ENCODE measurements at places on chromosomes 1 and 21.

- no peak for DNase-seq
These were observed 42.0 kb downstream of the ELK4 start for GRCh38 chr1:205589618-205590456.

- DNase-seq, result no peak
These were observed 46.5 kb upstream of the PRELP start for GRCh38 chr1:203428981-203429599.

GRCh38 chr1:62832276-62832675 is 48.3 kb downstream of the ATG4C start:
- no peak for DNase-seq

DNA sequence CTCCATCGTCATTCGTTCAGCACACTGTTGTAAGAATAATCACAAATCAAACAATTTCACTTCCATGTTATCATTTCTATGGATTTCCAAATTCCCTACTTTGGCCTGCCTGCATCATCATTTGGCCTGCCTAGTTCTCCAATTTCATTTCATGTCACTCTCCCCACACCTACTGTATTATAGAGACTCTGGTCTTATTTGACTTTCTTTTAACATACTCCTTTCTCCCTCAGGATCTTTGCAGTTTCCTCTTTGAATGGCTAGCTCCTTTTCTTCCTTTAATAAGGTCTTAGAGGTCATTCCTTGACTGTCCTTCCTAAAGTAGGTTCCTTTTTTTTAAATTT is 36.3 kb upstream of the PODN start:
- no peak for DNase-seq

DNA sequence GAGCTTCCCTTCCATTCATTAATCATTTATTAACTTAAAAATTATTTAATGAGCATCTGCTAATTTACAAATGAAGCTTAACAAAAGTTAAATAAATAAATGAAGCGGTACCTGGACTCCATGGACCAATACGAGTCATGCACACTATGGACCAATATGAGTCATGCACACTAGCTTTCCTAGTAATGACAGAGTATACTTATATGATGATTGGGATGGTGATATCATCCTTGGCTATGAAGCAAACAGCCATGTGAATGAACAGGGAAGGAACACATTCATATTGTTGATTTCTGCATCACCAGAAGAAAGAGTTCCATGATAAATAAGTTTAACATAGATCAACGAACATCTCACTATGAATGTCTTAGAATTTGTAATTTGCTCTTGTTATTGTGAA is 109.9 kb downstream of the SPAG17 start:
- DNase-seq, result no peak

DNA sequence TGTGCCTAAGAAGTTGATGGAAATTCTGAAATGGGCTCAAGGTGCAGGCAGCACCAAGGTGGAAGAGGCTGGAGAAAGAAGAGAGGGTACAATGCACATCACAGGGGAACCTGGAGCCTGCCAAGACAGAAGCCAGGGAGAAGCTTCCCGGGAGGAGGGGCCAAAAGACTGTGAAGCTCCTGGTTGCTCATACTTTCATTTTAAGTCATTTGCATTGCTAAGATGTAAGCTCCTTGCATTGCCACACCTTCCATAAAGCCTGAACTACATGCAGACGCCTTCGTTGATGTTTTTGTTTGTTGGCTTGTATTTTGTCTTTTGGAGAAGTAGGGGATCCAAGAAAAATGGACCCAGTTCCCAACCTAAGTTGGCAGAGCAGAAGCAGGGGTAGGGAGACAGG is 69.0 kb downstream of the HMGB4 start:
- no peak for DNase-seq

DNA sequence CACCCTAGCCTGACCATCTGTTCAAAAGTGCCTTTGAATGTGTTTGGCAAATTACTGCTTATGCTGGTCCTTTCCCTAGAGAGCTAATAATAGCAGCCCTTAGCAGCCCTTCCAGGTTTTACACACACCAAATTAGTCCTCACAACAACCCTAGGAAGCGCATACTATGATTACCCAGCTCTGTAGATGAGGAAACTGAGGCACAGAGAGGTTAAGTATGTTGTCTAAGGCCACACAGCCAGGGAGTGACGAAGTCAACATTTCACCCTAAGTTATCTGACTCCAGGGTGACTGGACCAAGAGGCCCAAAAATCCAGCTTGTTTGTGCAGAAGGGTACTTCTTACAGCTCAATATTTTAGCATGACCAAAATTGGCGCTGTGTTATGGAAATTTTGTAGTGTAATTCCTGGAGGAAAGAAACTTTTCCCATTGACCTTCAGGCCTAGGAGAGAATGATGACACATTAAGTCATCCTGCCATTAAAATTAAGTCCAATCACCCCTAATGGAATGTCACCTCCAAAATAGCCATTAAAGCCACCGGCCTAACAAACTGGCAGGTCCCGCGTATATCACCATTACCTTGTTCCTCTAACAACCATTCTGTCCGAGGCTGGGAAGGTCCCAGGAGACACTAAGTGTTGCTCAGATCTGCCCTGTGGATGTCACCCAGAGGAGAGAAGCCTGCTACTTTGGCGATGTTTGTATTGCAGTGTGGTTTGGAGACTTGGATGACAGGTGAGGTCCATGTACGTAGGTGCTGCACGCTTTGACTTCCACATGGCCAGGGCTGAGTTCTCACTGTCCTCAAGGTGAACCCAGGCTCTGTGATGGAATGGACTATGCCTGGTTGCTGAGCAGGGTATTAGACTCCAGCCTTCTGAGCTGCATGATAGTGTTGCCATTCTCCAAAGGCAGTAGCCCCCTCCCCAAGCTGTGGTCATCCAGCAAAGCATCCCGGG is 258.3 kb downstream of the TOMM20 start:
- DNase-seq, result peak; percentile 22

DNA sequence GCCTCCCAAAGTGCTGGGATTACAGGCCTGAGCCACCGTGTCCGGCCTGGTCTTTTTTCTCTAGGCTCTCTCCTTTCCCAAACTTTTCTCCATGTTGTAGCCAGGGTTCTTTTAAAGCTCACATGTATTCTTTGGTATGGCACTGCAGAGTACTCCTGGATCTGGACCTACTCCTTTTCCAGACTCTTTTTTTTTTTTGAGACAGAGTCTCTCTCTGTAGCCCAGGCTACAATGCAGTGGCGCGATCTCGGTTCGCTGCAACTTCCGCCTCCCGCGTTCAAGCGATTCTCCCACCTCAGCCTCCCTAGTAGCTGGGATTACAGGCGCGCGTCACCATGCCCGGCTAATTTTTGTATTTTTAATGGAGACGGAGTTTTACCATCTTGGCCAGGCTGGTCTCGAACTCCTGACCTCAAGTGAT is 602 bp upstream of the MED18 start:
- DNase-seq, result no peak

- no peak for DNase-seq
These were observed 25.8 kb downstream of the KCNN3 start for GRCh38 chr1:154844297-154844681.

GRCh38 chr1:157237522-157237921 is 99.3 kb upstream of the ETV3 start:
- DNase-seq, result no peak

GRCh38 chr1:82819234-82819633 is 1018.5 kb downstream of the ADGRL2 start:
- no peak for DNase-seq

DNA sequence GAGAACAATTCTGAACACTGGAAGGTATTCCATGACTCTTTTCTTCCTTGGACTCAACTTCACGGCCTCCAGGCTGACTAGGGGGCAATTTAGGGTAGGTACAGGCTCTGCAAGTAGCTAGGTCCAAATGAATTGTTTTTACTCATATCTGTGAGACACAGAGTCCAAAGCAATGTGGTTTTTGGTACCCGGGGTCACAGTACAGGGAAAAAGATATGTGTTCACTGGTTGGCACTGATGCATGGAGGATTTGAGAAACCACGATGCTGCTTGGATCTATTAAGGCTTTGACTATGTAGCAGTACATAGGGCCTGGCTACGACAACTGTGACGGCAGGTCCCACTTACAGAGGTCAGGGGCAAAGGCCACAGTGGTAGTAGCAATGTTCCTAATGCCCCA is 200.6 kb downstream of the DUSP10 start:
- DNase-seq, result no peak

DNA sequence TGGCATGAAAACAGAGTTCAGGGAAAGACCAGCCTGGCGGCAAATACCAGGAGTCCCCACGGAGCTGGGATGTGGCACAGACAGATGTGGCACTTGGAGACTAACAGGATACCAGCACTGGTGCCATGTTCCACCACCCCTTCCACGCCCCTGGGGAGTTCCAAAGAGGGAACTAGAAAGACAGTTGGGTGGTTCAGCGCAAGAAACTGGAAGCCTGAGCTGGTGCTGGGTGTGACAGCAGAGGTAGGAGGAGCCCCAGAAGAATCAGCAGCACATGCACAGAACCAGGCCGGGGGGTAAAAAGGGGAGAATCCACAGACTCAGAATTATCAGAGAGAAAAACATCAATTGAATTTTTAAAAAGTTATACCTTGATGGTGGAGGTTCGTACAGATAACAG is 22.4 kb downstream of the DDX20 start:
- DNase-seq, result no peak

Measured in erythroblast (primary cell).